Stimulated activated CD8-positive, alpha-beta memory T cell treated with anti-CD3 and anti-CD28 coated beads, Interleukin-2, amount 100 ng/mL, for 1 hour (primary cell): ENCODE measurements at places on chromosomes 5 and 9.

GRCh38 chr5:170993476-170993875, 131.7 kb downstream of the RANBP17 start:
- no peak for DNase-seq

- DNase-seq: no peak
These were observed 1778.5 kb upstream of the ACO1 start for GRCh38 chr9:30605936-30606335.

GRCh38 chr5:169636477-169637084, 494 bp upstream of the DOCK2 start:
- DNase-seq: no peak

GRCh38 chr5:154749491-154749890, 5.7 kb upstream of the LARP1 start:
- no peak for DNase-seq
